Activated naive CD4-positive, alpha-beta T cell (primary cell): ENCODE measurements at places on chromosomes 1 and 21.

DNA sequence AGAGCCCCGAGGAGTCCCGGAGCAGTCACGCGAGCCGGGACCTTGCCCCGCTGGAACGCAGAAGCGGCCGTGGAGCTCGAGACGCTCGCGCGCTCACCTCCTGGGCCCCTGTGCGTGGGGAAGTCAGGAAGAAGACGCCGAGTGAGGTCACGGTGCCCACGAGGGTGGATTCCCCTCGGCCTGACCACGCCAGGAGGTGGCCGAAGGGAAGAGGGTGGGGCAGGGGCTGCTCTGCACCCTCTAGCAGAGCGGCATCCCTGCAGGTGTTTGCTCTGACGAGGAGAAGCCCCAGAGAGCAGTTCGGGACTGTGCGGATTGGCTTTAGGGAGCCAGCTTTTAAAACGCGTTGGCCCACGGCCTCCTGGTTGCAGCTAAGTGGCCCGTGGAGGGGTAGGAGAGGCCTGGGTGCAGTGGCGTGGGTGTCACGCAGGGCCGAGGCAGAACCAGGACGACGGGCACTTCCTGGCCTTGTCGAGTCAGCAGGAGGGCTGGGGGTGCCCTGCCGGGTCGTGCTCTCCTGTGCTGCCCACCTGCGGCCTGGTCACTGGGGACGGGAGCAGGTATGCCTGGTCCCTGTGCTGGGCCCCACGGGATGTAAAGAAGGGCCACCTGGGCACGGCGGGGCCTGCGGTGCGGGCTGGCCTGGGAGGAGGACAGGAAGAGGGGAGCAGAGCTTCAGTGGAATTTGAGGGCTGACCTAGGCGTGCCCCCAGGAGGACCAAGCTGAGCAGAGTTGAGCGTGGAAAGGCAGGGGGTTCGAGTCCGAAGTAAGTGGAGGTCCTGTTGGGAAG, 1.0 kb downstream of the PDXK start:
- DNase-seq, result no peak

DNA sequence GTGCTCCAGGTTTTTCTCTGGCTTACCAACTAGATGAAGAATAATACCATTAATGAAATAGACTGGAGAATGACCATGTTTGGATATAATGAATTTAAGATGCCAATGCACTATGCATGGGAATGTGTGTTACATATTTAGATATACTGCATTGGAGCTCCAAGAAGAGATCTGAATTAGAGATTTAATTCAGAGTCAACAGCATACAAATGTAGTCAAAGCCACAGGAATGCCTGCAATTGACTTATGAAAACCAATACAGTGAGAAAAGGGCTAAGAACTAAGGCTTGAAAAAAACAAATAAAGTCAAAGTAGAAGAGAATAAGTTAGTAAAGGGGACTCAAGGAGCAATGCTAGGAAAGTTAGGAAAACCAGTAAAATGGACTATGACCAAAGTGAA, 59.1 kb downstream of the USP24 start:
- no peak for DNase-seq

GRCh38 chr1:201142849-201143725, 11.2 kb downstream of the TMEM9 start:
- no peak for DNase-seq

DNA sequence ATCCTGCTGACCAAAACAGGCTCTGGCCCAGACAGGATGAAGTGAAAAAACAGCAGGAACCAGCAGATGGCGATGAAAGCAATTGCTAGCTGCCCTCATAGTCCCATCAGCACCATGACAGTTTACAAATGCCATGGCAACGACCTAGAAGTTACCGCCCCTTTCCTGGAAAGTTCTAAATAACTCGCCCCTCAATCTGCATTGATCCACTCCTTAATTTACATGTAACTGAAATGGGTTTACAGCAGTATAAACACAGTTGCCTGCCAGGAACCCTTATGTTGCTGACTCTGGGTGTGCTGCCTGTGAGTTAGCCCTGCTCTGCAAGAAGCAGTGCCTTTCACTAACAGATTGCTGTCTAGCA, 65.5 kb upstream of the CR1L start:
- DNase-seq, result no peak

GRCh38 chr1:67723620-67724019, 38.6 kb downstream of the GADD45A start:
- DNase-seq, result no peak
